ENCODE measurements at places on chromosomes 2 and 18. TPM values are rescaled to one million over a fixed set of nuclear protein-coding genes. Genes with fewer than 3 reads are reported as not detected.

The PID1 gene
- polyA plus RNA-seq = not detected

The COL3A1 gene
- polyA plus RNA-seq = 2.1 TPM

The REG3G gene
- polyA plus RNA-seq = not detected

The GFPT1 gene
- polyA plus RNA-seq = 5.7 TPM

The IL1F10 gene
- polyA plus RNA-seq = not detected

All from endothelial cell of umbilical vein (primary cell).